ENCODE measurements at places on chromosomes 3 and 15.

DNA sequence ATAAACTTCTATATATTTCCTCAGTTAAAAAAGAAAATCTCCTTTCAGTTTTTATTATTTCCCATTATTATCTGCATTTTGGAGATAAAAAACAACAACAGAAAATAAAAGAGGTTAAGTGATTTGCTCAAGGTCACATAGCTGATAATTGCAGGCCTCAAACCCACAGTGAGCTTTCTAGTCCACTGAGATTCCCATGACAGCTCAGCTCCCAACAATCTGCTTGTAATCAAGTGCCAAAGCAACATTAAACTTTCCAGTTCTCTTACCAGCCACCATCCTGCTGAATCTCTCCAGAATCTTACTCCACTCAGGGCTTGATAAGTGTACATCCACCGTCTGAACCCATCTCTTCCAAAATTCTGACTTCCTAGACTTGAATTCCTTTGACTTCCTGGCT, 318.2 kb upstream of the SEMA6D start:
- no peak for DNase-seq

DNA sequence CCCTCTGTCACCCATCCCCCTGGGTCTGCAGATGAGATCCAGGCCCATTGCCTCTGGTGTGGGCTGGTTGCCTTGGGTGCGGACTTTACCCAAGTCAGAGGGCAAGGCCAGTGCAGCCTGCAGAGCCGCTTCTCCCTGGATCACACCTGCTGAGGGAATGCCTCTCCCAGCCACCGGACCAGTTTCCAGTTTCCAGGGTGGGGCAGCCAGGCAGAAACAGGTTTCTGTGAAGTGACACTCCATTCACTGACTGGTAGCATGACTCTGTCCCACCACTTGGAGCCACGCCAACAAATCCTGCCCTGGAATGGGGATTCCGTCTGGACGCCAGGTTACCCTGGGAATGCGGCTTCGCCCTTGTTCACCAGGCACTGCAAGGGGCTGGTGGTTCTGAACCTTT, 30.0 kb downstream of the PAQR5 start:
- peak; percentile 24 for DNase-seq

DNA sequence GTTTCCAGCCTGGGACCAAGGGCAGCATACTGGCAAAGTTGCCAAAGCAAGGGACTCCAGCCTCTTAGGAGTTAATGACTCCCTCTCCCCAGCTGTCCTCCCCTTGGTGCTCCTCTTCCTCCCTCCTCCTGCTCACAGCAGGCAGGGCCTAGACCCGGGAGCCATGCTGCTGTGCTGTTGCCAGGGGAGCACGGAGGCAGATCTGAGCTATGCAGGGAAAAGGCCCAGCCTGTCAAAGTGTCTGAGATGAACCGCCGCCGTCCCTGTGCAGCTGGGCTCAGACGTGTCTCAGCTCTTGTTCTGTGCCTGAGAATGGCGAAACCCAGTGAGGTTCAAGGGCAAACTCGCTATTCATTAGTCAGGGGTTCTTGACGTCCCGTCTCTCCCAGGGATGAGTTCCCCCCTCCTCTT, 60.8 kb upstream of the POLG start:
- no peak for DNase-seq

DNA sequence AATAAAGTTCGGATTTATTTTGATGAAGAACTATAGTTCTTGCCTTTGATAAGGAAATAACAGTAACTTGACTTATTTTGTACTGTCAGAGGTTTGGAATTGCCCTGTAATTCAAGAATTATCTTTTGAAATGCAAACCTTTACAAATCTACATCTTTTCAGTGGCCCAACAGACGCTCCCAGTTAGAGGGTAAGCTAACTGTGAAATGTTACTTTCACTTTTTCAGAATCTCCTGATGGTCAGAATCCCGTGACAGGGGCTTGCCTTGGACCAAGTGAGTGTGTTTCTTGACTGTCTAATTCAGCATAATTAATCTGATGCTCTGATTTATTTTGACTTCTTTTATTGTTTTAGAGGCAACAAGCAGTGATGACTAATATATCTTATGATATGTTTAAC, 262.5 kb downstream of the PLOD2 start:
- no peak for DNase-seq

DNA sequence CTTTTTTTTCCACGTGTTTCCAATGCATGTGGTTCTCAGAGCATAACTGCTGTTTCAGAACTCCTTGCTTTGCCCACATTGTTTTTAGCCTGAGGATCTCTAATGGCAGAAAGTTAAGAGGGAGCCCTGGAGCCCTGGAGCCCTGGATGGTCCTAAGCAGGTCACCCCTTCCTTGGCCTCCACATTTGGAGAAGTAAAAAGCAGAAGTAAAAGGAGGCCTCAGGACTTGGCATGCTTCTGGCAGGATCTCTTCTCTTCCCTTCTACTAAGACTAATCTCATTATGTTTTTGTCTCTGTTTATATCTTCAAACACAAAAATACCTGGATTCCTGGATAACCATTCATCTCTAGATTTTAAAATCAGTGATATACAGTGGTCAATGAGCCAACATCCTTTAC, 50.1 kb downstream of the P2RY1 start:
- no peak for DNase-seq

- DNase-seq = no peak
These were observed 677.0 kb downstream of the FHIT start for GRCh38 chr3:60574046-60574769.

- no peak for DNase-seq
These were observed 37.9 kb downstream of the GATM start for GRCh38 chr15:45340429-45340828.

DNA sequence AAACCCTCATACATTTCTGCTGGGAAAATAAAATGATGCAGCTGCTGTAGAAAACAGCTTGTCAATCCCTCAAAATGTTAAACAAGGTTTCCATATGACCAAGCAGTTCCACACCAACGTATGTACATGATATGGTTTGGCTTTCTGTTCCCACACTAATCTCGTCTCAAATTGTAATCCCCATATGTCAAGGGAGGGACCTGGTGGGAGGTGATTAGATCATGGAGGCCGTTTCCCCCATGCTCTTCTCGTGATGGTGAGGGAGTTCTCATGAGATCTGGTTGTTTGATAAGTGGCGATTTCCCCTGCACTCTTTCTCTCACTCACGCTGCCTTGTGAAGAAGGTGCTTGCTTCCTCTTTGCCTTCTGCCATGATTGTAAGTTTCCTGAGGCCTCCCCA, 100.6 kb upstream of the SLC24A5 start:
- no peak for DNase-seq

GRCh38 chr3:140135461-140135860, 200.5 kb downstream of the CLSTN2 start:
- DNase-seq = no peak

GRCh38 chr3:79369306-79369705, 398.5 kb downstream of the ROBO1 start:
- no peak for DNase-seq

DNA sequence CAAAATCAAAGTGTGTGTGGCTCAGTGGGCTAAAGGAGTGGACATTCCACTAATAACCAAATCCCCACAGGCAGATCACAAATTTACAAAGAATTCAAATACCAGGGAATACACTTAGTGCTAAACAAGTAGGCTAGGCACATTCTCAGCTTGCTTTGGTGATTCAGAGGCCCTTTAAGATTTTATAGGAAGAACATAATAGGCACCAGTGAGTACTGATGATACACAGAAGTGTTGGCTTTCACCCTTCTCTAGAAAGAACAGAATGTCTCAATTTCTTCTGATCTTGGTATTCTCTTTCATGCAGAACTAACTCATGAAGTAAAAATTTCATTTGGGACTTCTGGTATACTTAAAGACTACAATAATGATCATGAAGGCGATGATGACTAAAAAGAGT, 55.0 kb downstream of the POLR2M start:
- no peak for DNase-seq

DNA sequence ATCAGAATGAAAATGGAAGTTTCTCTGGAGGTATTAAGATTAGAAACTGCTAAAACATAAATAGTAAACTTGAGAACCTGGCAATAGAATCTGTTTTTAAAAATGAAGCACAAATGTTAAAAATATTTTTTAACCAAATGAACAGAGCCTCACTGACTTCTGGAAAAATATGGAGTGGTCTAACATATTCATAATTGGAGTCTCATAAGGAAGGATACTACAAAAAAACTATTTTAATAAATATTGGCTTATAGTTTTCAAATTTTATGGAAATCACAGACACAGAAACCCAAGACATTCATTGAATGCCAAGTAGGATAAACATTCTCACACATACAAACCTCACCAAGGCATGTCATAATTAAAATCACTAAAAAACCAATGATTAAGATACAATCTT, 23.6 kb upstream of the TASOR start:
- no peak for DNase-seq

GRCh38 chr15:64807751-64808222, 17.7 kb downstream of the PIF1 start:
- DNase-seq = no peak

DNA sequence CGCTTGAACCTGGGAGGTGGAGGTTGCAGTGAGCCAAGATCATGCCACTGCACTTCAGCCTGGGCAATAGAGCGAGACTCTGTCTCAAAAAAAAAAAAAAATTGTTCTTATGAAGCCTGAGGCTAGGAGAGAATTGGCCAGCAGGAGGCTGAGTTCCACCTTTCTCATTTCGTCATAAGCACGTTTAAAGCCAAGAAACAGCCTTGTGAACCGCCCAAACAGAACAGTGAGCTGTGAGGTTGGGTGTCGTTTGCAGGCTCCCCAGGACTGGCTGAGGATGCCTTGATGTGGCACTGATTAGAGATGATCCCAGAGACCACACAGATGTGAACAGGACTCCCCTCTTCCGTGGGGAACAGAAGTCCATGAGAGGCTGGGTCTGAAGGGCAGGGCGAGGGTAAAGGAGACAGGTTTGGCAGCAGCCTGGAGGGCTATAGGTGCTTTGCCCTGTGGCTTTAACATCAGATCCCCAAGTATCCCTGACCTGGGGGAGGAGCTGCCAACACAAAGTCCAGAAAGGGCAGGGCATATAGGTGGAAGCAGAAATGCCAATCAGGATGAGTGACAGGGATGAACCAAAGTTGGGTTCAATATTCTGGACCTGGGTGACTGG, 52.9 kb downstream of the CLEC3B start:
- DNase-seq = no peak

DNA sequence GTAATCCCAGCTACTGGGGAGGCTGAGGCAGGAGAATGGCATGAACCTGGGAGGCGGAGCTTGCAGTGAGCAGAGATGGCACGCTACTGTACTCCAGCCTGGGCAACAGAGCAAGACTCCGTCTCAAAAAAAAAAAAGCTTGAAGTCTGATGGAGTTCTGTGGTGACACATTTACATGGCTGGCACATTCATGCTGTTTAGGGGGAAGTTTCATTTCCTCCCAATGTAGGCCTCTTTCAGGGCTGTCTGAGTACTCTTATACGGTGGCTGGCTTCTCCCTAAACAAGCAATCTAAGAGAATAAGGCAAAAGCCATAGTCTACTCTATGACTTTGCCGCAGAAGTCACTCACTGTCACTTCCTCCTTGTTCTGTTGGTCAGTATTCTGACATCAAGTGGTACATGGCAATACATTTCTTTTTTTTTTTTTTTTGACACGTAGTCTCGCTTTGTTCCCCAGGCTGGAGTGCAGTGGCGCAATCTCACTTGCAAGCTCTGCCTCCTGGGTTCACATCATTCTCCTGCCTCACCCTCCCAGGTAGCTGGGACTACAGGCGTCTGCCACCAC, 41.2 kb downstream of the OIP5 start:
- DNase-seq = no peak
